ENCODE measurements at places on chromosomes 7 and 10.

GRCh38 chr10:14089556-14090292 lies 241.0 kb downstream of the FRMD4A start:
- H3K4me1 ChIP-seq: no peaks in the 10 kb centered on the region
- H3K36me3 ChIP-seq: no peaks in the 10 kb centered on the region
- no peak overlapping the region for H3K4me3 ChIP-seq
- DNase-seq: no peak
- H3K27me3 ChIP-seq: no peaks in the 10 kb centered on the region

- H3K4me1 ChIP-seq: peaks cover 6% of the 10 kb centered on the region
- no peaks in the 10 kb centered on the region for H3K36me3 ChIP-seq
- DNase-seq: no peak
- H3K27me3 ChIP-seq: no peaks in the 10 kb centered on the region
- H3K27ac ChIP-seq: no peak overlapping the region
Observed at GRCh38 chr7:104951546-104951945, 62.5 kb upstream of the KMT2E start.

GRCh38 chr7:106618480-106618879 lies 42.5 kb downstream of the CCDC71L start:
- H3K4me1 ChIP-seq: no peaks in the 10 kb centered on the region
- H3K27ac ChIP-seq: no peak overlapping the region
- H3K36me3 ChIP-seq: no peaks in the 10 kb centered on the region
- no peak overlapping the region for H3K4me3 ChIP-seq

DNA sequence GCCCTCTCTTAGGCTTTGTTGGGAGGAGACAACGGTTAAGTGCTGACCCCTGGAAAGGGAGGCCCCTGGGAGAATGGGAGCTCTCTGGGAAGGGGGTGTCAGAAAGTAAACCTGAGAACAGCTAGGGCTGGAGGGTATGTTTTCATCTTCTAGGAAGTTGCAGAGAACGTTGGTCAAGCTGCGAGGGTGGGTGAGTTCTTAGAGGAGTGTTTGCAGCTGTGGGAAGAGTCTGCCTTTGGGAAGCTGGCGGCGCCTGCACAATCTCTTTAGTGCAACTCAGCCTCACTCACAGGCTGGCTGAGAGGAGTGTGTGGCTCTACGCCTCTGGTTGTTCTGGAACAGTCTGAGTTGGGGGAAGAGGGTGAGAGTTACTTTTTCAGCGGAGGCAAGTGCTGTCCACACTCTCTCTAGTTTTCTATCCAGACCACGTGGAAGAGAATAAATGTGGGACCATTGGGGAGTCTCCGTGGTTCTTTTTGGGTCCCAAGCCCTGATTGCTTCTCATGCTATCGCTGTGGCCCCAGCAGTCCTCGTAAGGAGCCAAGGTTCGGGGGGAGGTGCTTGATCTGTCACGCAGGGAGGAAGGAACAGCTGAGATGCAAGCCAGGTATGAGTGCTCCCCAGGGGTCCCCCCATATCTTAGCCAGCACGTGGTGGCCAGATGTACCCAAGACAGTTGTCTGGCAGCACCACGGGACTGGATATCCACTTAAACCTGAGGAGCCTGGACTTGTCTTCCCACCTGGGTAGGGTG lies 237.2 kb downstream of the BUB3 start:
- no peaks in the 10 kb centered on the region for H3K36me3 ChIP-seq
- DNase-seq: no peak
- no peak overlapping the region for H3K27ac ChIP-seq
- H3K4me1 ChIP-seq: no peaks in the 10 kb centered on the region
- H3K4me3 ChIP-seq: no peak overlapping the region

GRCh38 chr7:74193054-74193453 lies 16.8 kb upstream of the LAT2 start:
- H3K36me3 ChIP-seq: peaks cover 80% of the 10 kb centered on the region
- H3K27me3 ChIP-seq: no peaks in the 10 kb centered on the region
- no peak overlapping the region for H3K27ac ChIP-seq
- H3K4me1 ChIP-seq: peaks cover 2% of the 10 kb centered on the region
- H3K4me3 ChIP-seq: no peak overlapping the region
- no peak for DNase-seq

DNA sequence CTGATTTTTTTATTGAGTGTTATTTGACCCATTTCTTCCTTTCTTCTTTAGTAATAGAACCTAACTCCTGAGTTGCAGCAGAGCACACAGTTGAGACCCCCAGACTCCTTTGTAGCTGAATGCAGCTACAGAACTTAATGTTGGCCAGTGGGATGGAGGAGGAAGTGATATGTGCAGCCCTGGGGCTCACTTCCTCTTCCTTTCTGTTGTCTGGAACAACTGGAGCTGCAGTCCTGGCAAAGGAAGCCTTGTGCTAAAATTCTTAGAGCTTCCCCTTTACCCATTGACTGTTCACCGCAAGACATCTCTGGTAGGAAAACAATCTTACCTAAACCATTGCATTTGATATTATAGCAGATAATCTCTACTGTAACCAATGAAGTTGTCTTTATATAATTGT lies 86.6 kb downstream of the ITGB8 start:
- DNase-seq: no peak
- no peaks in the 10 kb centered on the region for H3K4me1 ChIP-seq
- no peaks in the 10 kb centered on the region for H3K27me3 ChIP-seq
- H3K27ac ChIP-seq: no peak overlapping the region
- H3K4me3 ChIP-seq: no peak overlapping the region

- H3K4me1 ChIP-seq: no peaks in the 10 kb centered on the region
- no peaks in the 10 kb centered on the region for H3K36me3 ChIP-seq
- no peaks in the 10 kb centered on the region for H3K27me3 ChIP-seq
- H3K27ac ChIP-seq: no peak overlapping the region
- DNase-seq: peak; percentile 16
Observed at GRCh38 chr10:130745821-130746220, 565.7 kb downstream of the TCERG1L start.

GRCh38 chr10:34063592-34063991 lies 729.1 kb upstream of the NRP1 start:
- H3K27me3 ChIP-seq: no peaks in the 10 kb centered on the region
- H3K27ac ChIP-seq: no peak overlapping the region
- no peaks in the 10 kb centered on the region for H3K4me1 ChIP-seq
- no peaks in the 10 kb centered on the region for H3K36me3 ChIP-seq
- DNase-seq: no peak
- H3K4me3 ChIP-seq: no peak overlapping the region

GRCh38 chr10:11335167-11335652 lies 276.2 kb downstream of the USP6NL start:
- peaks cover 52% of the 10 kb centered on the region for H3K36me3 ChIP-seq
- peaks cover 13% of the 10 kb centered on the region for H3K4me1 ChIP-seq
- no peak overlapping the region for H3K4me3 ChIP-seq
- no peaks in the 10 kb centered on the region for H3K27me3 ChIP-seq
- no peak for DNase-seq

DNA sequence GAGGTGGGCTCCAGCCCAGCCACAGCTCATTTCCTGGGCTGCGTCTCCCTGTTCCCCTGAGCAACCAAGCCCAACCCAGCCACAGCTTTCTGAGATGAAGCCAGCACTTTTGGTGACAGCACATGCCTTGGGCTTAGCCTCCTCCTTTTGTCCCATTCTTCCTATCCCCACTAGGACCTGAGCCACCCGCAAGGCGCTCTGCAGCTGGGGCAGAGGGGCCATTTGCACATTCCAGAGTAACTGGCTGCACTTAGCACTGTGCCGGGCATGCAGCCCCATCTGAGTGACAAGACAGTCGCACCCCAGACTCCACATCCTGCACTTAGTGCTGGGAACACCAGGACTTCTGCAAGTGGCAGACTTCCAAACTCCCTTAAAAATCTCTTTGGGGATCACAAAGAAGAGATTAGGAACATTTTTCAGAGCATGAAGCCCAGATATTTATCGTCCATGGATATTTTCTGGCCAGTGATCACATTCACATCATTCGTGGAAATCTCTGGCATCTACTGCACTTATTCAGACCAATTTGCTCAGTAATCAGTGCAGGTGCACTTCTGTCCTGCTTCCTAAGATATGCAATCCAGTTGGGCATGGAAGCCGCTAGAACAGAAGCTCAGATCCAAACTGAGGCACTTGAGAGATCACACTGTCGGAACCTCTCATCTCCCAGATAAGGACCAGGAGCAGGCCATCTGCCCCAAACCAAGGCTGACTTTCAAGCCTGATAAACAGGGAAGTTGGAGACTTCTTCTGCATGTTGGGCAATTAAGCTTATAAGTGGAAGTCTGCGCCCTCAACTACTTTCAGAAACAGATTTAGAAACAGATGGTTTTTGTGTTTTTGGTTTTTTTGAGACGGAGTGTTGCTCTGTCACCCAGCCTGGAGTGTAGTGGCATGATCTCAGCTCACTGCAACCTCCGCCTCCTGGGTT lies 26.4 kb downstream of the CHST15 start:
- H3K27ac ChIP-seq: no peak overlapping the region
- no peak overlapping the region for H3K4me3 ChIP-seq
- DNase-seq: no peak
- peaks cover 4% of the 10 kb centered on the region for H3K4me1 ChIP-seq
- H3K27me3 ChIP-seq: no peaks in the 10 kb centered on the region
- H3K36me3 ChIP-seq: no peaks in the 10 kb centered on the region

GRCh38 chr10:132664883-132665282 lies 121.1 kb downstream of the NKX6-2 start:
- H3K27me3 ChIP-seq: no peaks in the 10 kb centered on the region
- H3K4me3 ChIP-seq: no peak overlapping the region
- peaks cover 4% of the 10 kb centered on the region for H3K36me3 ChIP-seq
- no peak for DNase-seq
- no peaks in the 10 kb centered on the region for H3K4me1 ChIP-seq
- no peak overlapping the region for H3K27ac ChIP-seq

DNA sequence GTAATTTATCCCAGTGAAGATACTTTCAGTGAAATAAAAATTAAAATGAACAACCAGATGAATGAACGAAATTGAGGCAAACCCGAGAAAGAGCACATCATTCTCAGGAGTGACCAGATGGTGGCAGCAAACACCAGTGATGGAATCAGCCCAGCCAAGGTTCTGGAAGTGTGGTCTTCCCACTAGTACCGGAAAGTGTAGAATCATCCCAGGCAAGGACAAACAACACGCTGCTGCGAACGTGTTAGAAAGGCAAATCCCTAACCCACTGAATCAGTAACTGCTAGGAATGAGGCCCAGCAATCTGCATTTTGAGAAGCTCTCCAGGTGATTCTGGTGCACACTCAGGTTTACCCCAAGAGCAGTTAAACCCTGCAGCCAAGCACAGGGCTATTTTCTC lies 15.5 kb upstream of the SLC18A3 start:
- H3K36me3 ChIP-seq: no peaks in the 10 kb centered on the region
- H3K27ac ChIP-seq: no peak overlapping the region
- peaks cover 4% of the 10 kb centered on the region for H3K27me3 ChIP-seq
- no peaks in the 10 kb centered on the region for H3K4me1 ChIP-seq
- H3K4me3 ChIP-seq: no peak overlapping the region
- DNase-seq: peak; percentile 22

- H3K4me1 ChIP-seq: no peaks in the 10 kb centered on the region
- no peaks in the 10 kb centered on the region for H3K36me3 ChIP-seq
- no peak overlapping the region for H3K27ac ChIP-seq
Observed at GRCh38 chr10:56771343-56771742, 410.3 kb upstream of the ZWINT start.

- H3K36me3 ChIP-seq: peaks cover 15% of the 10 kb centered on the region
- H3K4me3 ChIP-seq: no peak overlapping the region
- no peaks in the 10 kb centered on the region for H3K27me3 ChIP-seq
- H3K4me1 ChIP-seq: no peaks in the 10 kb centered on the region
Observed at GRCh38 chr10:27192284-27192683, 37.1 kb downstream of the MASTL start.

GRCh38 chr10:119806334-119807130 lies 66.1 kb downstream of the MCMBP start:
- H3K27me3 ChIP-seq: no peaks in the 10 kb centered on the region
- no peak overlapping the region for H3K4me3 ChIP-seq
- no peak overlapping the region for H3K27ac ChIP-seq
- DNase-seq: no peak

DNA sequence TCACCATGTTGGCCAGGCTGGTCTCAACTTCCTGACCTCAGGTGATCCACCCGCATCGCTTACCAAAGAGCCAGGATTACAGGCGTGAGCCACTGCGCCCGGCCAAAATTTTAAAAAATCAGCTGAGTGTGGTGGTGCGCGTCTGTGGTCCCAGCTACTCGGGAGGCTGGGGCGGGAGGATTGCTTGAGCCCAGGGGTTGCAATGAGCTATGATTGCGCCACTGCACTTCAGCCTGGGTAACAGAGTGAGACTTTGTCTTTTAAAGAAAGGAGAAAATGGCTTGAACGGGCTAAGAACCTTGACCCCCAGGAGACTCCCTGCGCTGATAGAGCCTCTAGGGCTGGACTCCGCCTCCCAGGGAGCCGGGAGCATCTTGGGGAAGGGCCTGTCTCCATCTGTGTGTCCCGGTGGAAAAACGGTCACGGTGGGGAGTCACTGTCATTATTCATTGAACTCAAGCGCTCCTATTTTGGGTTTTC lies 760 bp upstream of the KCTD7 start:
- H3K4me3 ChIP-seq: peak overlapping the region; percentile 75
- no peaks in the 10 kb centered on the region for H3K27me3 ChIP-seq
- peaks cover 49% of the 10 kb centered on the region for H3K4me1 ChIP-seq
- no peaks in the 10 kb centered on the region for H3K36me3 ChIP-seq

DNA sequence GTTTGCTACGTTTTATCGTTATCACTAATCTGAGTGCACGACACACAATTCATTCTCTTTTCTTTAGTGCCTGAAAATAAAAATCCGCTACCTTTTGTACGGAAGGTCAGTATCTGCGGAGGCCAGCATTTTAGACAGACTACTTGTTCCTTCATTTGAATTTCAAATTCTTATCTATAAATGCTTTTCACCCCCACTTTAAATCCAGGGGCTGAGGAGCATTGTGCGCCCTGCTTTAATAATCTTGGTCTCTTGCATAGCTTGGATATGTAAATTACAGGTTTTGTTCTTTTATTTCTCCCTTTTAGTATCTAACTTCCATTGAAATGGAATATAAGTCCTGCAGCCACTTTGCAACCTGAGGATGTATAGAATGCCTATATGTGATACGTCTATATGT lies 44.7 kb downstream of the NRP1 start:
- H3K4me3 ChIP-seq: no peak overlapping the region
- H3K36me3 ChIP-seq: no peaks in the 10 kb centered on the region
- no peak for DNase-seq
- peaks cover 6% of the 10 kb centered on the region for H3K27me3 ChIP-seq

DNA sequence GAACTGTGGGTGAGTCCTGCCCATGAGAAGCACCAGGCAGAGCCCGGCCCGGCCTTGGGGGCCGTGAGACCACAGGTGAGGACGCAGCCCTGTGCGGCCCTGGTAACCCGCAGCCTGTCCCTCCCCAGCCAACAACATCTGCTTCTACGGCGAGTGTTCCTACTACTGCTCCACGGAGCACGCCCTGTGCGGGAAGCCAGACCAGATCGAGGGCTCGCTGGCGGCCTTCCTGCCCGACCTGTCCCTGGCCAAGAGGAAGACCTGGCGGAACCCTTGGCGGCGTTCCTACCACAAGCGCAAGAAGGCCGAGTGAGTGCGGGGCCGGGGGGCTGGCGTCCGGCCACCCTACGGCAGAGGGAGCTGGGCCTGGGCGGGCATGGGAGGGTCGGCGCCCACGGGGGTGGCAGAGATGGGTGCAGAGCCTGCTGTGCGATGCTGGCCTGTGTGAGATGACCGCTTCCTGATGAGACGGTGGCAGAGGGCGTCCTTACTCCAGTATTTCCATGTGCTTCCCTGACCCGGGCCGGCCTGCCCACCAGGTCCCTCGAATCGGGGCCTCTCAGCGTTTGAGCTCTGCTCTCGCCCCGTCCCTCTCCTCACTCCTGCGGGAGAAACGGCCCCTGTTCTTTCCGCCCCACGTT lies 34.1 kb upstream of the FOXL3 start:
- no peaks in the 10 kb centered on the region for H3K4me1 ChIP-seq
- no peak overlapping the region for H3K27ac ChIP-seq
- no peak overlapping the region for H3K4me3 ChIP-seq
- DNase-seq: no peak
- no peaks in the 10 kb centered on the region for H3K36me3 ChIP-seq

Data from CD4-positive, alpha-beta T cell (primary cell).